ENCODE measurements at places on chromosomes 1 and 21.

DNA sequence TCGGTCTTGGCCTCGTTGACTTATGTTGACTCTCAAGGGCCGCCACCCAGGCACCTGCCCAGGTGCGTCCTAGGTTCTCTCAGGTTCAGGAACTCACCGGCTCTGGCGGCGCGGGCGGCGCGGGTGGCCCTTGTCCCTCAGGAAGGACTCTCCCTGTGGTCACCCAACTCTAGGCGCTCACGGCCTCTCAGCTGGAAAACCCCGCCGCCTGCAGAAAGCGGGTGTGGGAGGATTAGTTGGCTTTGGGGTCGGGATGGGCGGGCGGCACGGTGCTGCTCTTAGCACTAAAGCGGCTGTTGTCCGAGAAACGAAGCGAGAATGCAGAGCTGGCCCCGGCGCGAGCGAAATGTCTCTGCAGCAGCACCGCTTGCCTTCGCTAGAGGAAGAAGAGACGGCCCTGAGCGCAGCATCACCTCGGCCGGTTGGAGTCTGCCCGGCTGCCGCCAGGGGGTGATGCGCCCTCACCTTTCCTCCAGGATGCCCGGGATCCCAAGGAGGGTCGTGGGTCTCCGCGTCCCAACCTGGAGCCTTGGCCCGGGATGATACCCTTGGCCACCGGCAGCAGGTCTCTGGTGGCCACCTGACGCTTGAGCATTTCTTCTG is 8.1 kb upstream of the TADA1 start:
- peak; percentile 15 for DNase-seq

DNA sequence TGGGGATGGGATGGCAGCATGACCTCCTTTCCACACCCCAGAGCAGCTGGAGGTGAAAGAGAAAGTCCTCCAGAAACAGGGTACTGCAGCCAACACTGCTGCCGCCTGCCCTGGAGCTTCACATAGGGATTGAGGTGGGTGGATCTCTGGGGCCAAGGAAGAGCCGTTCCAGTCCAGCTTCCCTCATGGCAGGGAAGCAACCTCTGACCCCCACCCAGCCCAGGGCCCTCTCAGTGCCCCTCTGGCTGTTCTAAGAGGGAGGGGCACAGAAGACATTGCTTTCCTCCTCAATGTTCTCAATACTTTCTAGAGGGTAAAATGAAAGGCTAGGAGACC is 5.7 kb downstream of the KIF21B start:
- no peak for DNase-seq

GRCh38 chr1:206788487-206789050 is 16.3 kb upstream of the IL10 start:
- DNase-seq, result no peak

DNA sequence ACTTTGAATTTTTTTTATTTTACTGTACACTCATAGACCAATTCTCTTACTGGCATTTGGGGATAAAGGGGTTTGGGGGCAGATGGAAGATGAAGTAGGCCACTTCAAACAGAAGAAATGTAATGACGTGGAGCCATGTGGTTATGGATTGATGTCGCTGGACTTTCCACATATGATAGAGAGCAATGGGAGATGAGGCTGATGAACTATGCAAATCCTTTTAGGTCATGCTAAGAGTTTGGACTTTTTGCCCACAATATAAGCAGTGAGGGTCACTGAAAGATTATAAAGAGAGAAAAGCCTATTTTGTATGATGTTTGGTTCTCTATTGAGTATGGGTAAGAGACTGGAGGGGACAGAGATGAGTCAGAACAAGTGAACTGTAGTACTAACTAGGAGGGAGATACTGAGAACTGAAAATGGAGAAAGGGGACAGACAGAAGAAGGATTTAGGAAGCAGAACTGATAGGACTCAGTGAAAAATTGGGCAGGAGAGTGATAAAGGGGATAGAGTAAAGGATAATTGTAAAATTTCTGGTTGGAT is 9.2 kb downstream of the C1orf21 start:
- DNase-seq, result no peak

DNA sequence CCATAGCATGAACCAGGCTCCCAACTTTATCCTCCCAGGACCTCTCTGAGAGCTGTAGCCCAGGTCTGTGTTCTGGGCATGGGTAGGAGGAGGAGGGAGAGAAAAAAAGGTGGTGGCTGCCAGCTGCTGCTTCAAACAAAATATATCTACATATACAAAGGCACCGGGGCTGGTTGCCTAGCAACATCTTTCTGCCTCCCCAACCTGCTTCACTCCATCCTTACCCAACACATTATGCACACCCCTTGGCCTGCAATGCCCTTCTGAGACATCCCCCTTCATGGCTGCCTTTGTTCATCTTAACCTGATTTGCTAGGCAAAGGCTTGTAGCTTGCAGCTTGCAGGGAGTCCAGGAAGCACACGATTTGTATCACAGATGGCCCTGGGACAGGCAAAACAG is 27.2 kb upstream of the ATP1A1 start:
- no peak for DNase-seq

- peak; percentile 93 for DNase-seq
Measured at GRCh38 chr1:168178638-168179437, at the start of gene TIPRL. TSS of gene TIPRL (plus strand) at chr1:168178962. CDS start at chr1:168179078, 116 bp downstream.

GRCh38 chr21:44086636-44087425 is 20.4 kb upstream of the PWP2 start:
- no peak for DNase-seq

- DNase-seq, result no peak
Measured at GRCh38 chr1:184859381-184860105, 104.9 kb upstream of the EDEM3 start.

- no peak for DNase-seq
Measured at GRCh38 chr21:45332981-45333582, 45.4 kb upstream of the POFUT2 start.

DNA sequence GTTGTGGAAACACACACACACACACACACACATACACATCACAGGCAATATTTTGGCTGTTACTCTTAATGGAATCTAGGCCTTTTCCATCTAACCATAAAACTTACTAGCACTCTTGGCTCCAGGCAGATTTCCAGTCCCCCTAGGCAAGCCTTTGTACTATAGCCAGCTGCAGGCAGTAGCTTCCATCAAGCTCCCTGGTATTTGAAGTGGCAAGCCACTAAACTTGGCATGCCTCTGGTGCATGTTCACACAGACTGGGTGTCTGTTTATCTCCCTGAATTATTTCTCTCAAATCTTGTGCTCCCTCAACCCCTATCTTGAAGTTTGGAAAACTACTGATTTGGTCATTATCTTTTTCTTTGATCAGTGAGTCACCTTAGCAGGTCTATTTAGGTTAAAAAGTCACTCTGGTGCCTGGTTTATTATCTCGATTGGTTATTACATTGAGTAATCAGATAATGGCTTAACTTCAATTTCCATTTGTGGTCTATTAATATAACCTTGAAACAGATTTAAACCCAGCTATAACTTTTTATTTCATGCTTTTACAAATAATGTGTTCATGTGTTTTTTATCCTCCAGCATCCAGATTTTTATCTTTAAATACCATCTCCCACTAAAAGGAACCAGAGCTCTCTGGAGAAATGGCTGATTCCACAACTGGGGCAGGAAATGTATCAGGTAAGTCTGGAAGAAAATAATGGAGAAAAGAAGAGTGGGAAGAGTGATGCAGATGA is 2.7 kb upstream of the RBM15 start:
- no peak for DNase-seq

GRCh38 chr1:156796340-156797097 is 20.1 kb downstream of the SH2D2A start:
- no peak for DNase-seq

- no peak for DNase-seq
Measured at GRCh38 chr1:28113242-28113572, 24.8 kb upstream of the EYA3 start.

- no peak for DNase-seq
Measured at GRCh38 chr1:24162201-24162600, 19.3 kb upstream of the IL22RA1 start.

DNA sequence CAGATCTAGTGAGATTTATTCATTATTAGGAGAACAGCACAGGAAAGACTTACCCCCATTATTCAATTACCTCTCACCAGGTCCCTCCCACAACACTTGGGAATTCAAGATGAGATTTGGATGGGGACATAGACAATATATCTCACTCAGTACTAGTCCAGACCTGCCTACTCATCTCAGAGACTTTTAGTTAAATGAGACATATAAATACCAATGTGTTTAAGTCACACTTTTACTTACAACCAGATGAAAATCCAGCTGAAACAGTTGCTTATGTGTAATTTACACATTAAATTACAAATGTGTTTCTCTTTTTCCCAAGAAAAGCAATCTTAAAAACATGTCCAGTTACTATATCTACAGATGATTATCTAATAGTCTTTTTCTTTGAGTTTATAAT is 1145.6 kb downstream of the KCNT2 start:
- no peak for DNase-seq

GRCh38 chr1:58573705-58574591 is 3.1 kb downstream of the TACSTD2 start:
- DNase-seq, result no peak

DNA sequence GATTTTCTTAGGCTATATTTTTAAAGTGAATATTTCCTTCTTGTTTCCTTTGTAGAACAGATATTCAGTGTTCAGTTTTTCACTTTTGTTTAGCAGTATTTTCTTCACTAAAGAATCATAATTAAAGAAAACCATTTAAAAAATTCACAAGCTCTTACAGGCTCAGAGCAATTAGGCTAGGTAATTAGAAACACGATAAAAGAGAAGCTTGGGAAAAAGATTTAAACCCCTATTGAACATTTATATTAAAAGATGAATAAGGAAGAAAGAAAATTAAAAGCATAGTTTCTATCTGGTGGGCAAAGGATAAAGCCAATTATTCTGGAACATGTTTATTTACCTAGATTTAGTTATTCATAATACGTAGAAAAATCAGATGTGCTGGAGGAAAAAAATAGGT is 942.6 kb downstream of the PLA2G4A start:
- no peak for DNase-seq

DNA sequence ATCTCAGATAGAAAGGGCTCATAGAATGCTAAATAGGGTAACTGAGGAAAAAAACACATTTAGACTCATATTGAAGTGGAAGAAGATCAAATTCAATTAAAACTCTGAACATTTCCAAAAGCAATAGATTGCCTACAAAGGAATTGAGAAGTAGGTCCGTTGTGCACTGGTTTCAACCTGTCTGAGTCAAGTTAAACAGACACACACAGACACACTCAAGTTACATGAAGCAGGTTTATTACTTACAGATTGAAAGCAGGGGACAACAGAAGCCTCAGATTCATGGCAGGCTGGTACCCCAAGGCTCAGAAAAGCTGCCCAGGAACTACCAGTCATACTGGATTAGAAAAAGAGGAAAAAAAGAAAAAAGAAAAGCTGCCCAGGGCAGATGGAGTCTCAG is 20.7 kb upstream of the S100A2 start:
- DNase-seq, result no peak

DNA sequence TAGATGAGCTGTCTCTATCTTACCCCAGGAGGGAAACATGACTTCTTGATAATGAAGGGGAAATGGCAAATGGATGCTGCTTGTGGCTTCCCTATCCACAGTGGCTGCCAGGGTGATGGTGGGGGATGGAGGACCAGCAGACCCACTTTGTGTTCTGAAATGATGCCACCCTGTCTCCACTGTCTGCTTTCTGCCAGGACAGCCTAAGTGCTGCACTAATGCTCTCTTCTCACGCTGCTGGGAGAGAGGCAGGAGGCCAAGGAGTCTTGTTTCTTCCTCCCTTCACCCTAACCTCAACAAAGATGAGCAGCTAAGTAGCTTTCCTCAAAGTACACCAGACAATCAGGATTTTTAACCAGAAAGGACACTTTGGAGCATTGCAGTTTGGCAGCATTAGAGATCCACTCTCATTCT is 36.6 kb downstream of the XCL1 start:
- no peak for DNase-seq

DNA sequence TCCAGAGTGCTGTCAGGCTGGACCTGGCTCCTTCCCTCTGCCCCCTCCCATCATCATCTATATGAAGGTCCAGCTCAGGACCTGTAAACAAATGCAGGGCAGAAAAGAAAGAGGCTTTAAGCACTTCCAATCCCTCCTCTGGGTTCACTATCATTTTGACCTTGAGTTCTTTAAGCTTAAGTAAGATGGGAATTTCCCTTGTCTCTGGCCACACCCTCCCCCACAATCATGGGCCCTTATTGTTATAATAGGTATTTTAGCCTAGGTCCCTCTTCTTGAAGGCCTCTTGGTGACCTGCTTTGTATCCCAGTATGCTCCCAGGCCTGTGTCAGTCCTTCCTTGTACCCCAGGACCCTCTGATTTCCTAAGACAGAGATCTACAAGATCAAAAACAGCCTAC is 45.1 kb upstream of the EPS15 start:
- DNase-seq, result no peak

- no peak for DNase-seq
Measured at GRCh38 chr1:170592591-170593111, 60.7 kb downstream of the GORAB start.

GRCh38 chr1:227472772-227473171 is 90.6 kb upstream of the ZNF678 start:
- DNase-seq, result no peak

All from stimulated activated CD8-positive, alpha-beta memory T cell treated with anti-CD3 and anti-CD28 coated beads, Interleukin-15, amount 100 ng/mL, for 48 hours (primary cell).